ENCODE measurements at places on chromosomes 13 and 19.
A peak's percentile ranks its signal among the peaks of the same experiment; 100 is the strongest.

- peak; percentile 68 for DNase-seq
These were observed at the start of gene FSD1 for GRCh38 chr19:4304538-4305256. Gene FSD1, plus strand, starts transcription at chr19:4304598. Its CDS starts 149 bp downstream, at chr19:4304747.

- no peak for DNase-seq
These were observed 186.9 kb upstream of the OBI1 start for GRCh38 chr13:78845656-78846365.

- DNase-seq, result no peak
These were observed 38.8 kb upstream of the ALOX5AP start for GRCh38 chr13:30696278-30697176.

DNA sequence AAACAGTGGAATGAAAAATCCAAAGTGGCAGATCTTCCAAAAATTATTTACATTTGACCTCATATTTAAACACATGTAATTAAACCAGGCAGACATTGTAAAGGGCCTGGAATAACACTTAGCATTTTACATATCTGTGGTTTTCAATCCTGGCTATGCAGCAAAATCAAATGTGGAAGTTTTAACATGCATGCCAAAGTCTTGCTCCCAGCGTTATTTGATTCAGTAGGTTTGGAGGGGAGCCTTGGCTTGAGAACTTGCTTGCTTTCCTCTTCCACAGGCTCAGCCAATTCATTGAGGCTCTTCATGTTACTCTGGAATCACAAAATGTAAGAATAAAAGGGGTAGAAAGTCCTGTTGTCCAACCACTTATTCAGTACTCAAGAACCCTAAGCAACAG, 42.5 kb upstream of the INTS6 start:
- no peak for DNase-seq

GRCh38 chr19:16316506-16316882, 8.1 kb upstream of the KLF2 start:
- no peak for DNase-seq

DNA sequence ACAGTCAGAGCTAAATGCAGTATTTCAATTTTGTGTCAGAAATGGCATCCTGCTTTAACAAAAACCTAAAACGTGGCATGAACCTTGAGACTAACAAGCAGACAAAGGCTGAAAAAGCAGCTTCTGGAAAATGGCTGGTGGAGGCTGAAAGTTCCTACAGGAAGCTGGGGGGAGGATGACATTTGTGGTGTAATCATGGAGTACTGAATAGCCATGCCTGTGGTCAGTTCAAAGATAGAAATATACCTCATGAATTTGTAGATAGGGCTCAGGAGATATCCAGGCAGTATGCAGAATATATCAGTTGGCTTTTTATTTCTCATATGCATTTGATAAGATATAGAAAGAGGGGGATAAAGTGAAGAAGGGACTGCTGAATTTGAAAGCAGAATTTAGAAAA, 181.7 kb downstream of the UQCRFS1 start:
- no peak for DNase-seq

DNA sequence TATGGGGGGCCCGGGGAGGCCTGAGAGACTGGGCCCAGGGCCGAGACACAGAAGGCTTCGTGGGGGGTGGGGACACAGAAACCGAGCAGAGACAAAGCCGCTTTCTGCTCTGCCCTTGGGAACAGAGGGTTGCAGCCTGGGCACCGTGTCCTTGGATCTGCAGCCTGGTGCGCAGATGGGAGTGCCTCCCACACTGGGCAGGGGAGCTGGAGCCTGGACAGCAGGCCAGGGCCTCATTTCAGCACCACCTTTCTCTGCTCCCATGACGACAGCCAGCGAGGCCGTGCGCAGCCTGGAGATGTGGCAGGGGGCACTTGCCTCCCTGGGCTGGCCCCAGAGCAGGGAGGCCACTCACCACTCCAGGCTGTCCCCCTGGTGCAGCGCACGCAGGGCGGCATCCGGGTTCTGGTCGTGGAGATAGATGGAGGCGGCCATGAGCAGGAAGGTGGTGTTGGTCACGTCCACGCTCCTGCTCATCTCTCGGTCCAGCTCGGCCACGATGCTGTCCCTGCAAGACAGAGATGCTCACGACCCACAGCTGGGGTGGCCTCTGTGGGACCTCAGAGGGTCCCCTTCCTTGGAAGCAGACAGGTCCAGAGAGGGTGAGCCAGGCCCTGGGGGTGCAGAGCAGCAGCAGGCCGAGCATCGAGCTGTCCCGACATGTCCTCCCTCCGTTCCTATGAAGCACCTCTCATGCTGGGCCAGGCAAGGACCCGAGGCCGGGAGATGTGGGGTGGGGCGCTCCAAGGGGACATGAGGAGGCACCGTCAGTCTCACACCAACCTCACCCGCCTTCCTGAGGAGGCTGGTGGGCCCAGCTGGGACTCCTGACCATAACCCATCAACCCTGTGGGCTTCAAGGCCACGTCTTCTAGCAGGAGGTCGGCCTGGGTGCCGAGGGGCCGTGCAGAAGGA, 10.9 kb upstream of the CERS1 start:
- no peak for DNase-seq

DNA sequence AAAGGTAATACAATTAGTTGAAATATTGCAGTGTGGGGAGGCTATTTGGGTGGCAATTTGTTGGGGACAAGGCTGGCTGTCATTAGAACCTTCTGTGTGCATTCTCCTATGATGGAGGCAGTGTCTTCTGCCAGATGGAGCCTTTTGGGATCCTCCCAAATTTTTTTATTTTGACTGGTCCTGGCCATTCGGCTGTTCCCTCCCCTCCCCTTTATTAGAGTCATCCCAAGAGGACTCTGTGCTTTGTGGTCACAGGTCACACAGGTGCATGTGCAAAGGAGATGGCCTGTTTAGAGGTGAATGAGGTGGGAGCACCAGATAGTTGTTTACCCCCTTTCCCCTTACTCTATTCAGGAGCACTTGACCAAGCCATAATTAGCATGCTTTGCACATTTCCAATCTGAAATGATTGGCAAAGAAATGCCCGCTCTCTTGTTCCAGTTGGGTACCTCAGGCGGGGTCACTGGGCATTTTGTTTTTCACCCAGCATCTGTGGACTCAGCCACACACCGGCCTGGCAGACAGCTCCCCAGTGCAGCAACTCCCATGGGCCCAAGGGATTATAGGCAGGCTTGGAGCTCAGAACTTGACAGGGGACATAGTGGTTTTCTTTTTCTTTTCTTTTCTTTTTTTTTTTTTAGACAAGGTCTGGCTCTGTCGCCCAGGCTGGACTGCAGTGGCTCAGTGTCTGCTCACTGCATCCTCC, 19.8 kb downstream of the GATAD2A start:
- no peak for DNase-seq

GRCh38 chr19:6718741-6719539, 1.5 kb downstream of the C3 start:
- DNase-seq, result no peak

DNA sequence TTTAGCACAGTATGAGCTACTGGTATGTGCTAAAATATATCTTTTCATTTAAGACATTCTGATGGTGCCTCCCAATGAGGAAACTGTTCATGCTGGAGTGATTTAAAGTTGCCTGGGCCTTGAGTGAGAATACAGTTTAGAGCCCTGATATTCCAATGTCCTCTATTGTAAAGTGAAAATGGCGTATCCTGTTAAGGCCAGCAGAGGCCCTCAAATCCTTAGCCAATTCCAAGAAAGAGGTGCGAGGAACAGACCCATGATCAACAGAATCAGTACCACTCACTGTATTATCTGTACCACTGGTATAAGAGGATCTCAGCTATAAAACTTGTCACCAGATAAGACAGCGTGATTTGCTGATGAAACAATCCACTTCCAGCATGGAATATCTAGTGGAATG, 273.1 kb upstream of the SLITRK5 start:
- DNase-seq, result no peak

GRCh38 chr13:94056362-94056990, 423.0 kb downstream of the DCT start:
- DNase-seq, result no peak

- DNase-seq, result no peak
These were observed 105.2 kb downstream of the SLITRK6 start for GRCh38 chr13:85693889-85694511.

- DNase-seq, result no peak
These were observed 66.9 kb downstream of the TSHZ3 start for GRCh38 chr19:31282346-31282745.

DNA sequence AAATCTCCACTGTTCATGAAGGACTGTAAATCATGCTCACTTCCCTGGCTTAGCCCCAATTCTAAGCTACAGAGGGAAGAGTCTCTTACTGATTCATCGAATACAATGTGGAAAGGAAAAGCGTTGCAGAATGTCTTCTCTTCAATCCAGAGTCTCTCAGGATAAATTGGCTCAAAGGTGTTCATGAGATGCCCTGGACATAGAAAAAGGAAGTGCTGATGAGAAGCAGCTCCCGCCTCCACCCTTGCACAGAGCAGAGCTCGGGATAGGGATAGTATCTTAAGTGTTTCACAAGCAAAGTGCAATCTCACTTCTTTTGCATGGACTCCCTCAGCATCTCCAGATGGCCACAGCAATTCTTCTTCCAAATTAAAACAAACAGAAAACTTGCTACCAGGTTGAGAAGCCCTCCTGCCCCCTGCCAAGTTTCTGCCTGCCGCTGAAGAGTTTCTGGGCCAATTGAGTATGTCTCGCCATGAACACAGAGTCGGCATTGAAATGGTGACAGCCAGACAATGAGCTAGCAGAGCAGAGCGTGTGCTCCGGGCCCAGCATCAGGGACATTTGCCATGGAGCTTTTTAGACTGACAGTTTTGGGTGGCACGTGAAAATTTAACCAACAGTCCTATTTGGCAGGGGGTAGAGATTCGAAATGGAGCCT, 85.7 kb downstream of the C13orf42 start:
- no peak for DNase-seq

GRCh38 chr19:37078717-37079032, 442 bp downstream of the ZNF420 start:
- no peak for DNase-seq

DNA sequence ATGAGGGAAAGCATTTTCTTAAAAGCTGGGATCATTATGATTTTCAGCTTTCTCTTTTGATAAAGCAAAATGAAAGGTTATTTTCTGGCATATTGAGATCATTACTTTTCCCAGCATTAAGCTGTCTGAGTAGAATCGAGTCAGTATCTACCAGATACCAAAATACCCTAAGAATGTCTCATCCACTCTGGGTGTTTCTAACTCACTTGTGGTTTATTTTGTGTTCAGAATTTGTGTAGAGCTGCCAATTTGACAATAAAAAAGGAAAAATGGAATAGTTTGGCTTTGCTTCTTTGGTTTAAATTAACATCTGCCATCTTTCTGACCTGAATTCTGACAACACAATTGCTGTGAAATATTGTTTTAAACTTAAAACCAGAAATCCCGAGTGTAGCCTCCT, 438.7 kb upstream of the ARGLU1 start:
- no peak for DNase-seq

DNA sequence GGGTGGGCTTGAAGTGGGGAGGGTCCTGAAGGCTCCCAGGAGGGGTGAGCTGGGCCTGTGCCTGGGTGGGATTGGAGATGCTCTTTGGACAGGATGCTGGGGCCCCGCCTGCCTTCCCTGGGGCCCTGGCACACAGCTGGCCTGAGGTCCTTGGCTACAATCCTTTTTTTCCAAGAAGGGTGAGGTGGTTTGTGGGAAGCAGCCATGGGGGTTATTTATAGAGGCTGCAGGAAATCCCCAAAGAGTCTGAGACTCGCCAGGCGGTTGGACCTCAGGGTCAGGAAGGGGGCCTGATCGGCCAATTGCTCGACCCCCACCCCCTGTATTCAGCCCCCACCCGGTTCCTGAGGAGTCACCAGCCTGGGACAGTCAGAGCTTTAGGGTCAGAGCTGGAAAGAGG, 10.0 kb downstream of the GTPBP3 start:
- no peak for DNase-seq

- DNase-seq, result no peak
These were observed 125.3 kb upstream of the GPC6 start for GRCh38 chr13:93101226-93101734.

DNA sequence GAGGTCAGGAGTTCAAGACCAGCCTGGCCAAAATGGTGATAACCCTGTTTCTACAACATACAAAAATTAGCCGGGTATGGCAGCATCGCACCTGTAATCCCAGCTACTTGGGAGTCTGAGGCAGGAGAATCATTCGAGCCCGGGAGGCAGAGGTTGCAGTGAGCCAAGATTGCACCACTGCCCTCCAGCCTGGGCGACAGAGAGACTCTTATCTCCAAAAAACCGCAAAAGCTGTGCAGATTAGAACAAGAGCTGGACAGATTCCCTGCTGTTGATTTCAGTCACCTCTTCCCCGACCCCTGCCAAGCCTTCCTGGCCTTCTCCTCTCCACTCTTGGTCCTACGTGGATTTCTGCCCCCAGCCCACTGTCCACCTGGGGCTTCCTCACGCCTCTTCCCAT, 8.3 kb downstream of the CAMSAP3 start:
- DNase-seq, result no peak

GRCh38 chr13:98792321-98792720, 39.8 kb upstream of the SLC15A1 start:
- DNase-seq, result no peak

- DNase-seq, result no peak
These were observed 9.1 kb downstream of the NFIC start for GRCh38 chr19:3375221-3376090.

- no peak for DNase-seq
These were observed 122.8 kb downstream of the CRYL1 start for GRCh38 chr13:20402881-20403280.

Measured in activated CD8-positive, alpha-beta memory T cell treated with anti-CD3 and anti-CD28 coated beads for 48 hours (primary cell).